ENCODE measurements at places on chromosomes 12 and 14.

DNA sequence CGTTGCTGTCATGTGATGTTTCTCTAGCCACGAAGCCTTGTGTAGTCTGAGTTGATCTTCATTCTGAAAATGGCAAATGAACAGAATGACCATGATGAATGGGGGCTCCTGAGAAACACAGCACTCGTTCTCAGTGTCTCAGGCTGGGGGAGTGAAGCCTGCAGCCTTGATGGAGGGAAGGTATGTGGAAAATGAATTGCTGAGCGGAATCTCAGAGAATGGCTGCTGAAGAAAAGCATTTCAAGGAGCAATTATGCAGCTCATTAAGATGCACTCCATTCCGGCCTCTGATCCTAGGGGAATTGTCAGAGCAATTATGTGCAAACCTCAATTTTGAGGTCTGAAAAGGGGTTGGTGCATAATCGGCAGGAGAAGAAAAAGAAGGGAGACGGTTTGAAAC, 167.1 kb downstream of the CHST11 start:
- no peak for DNase-seq

GRCh38 chr12:47740606-47741339, 15.5 kb upstream of the ENDOU start:
- no peak for DNase-seq

- DNase-seq = no peak
Measured at GRCh38 chr12:97347956-97348355, 114.6 kb upstream of the RMST start.

- no peak for DNase-seq
Measured at GRCh38 chr12:22334410-22335100, at the start of gene ST8SIA1. ST8SIA1 (minus strand) TSS chr12:22334707; CDS start chr12:22334232, 475 bp downstream.

GRCh38 chr14:39113685-39114072, 444 bp upstream of the GEMIN2 start:
- no peak for DNase-seq

- no peak for DNase-seq
Measured at GRCh38 chr14:64227856-64228255, 66.3 kb downstream of the ESR2 start.

GRCh38 chr12:126668538-126668937, 1598.4 kb upstream of the TMEM132C start:
- no peak for DNase-seq

DNA sequence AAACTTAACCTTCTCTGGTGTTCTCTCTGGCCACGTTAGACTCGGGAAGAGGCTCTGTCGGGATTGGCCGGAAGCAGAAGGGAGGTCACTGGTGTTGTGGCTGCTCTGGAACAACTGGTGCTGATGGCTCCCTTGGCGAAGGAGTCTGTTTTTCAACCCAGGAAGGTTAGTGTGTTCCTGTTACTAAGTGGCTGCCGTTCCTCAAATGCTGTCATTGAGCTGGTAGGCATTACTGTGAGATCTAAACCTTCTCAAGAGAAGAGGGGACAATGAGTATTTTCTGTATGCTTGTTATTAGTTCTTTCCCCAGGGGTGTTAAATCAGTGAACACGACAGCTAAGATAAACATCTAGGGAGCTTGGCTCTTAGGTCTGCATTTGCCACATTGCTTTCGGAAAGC, 18.3 kb downstream of the POP5 start:
- no peak for DNase-seq

DNA sequence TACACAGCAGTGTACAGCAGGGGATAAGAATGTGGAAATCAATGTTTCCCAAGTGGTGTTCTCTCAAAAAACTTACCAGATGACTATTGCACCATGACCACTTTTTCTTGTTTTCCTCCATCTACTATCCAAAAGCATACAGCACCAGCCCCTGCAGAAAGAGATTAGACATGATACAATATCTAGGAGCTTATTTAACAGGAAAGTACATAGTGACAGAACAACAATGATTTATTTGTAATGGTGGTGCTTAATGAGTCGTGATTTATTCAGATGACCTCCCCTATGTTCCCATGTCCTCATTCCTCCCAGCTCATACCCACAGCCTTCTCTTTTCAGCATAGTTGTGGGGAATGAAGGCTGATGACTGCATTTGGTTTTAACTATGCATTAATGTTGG, 413.6 kb downstream of the BTG1 start:
- DNase-seq = no peak

DNA sequence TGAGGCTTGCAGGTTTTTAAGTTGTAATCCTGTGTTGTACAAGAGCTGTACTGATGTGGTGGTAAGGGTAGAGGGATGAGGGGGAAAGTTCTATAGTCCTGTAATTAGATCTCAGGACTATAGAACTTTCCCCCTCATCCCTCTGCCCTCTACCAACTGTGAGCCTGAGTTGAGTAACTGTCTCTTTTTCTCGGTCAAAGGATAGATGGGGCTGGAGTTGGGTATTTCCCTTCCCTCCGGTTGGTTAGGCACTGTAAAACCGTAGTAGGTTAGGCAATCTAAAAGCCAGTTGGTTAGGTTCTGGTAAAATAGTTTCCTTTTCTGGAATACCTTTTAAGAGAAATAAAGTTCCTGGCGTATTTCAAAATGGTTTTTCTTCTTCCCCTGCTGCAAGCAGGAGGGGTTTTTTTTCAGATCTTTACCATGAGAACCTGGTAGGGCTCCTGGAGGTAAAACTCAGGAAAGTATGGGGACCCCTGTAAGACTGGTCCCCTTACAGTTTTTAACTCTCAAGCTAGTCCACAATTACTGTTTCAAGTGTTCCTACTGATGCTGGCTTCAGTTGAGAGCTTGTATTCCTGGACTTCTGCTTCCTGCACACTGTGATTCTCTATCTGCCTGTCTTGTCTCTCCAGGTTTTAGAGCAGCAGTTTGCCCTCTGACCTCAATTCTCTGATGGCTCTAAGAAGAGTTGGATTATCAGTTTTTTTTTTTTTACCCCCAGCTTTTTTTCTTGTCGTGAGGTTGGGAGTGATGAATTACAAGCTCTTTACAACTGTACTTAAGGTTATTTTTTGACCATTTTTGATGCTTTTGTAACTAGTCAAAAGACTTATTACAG, 58.7 kb downstream of the FUT8 start:
- DNase-seq = no peak

DNA sequence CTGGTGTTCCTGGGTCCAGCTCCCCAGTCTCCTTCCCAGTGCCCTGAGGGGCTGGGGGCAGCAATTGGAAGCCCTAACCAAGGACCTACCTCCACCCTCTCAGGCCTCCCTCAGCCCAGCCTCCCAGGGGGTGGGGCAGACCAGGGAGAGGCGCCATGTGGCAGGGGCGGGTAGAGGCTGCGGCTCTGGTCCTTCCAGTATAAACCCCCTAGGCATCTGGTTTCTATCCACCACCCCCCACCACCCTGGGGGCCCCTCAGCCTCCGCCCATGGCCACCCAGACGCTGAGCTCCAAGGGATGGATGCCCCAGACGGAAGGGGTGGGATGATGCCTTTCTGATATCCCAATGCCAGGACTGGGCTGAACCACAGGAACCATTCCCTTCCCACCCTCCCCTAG, 2.8 kb upstream of the SP7 start:
- DNase-seq = no peak

GRCh38 chr12:128286970-128287369, 20.0 kb downstream of the TMEM132C start:
- no peak for DNase-seq

DNA sequence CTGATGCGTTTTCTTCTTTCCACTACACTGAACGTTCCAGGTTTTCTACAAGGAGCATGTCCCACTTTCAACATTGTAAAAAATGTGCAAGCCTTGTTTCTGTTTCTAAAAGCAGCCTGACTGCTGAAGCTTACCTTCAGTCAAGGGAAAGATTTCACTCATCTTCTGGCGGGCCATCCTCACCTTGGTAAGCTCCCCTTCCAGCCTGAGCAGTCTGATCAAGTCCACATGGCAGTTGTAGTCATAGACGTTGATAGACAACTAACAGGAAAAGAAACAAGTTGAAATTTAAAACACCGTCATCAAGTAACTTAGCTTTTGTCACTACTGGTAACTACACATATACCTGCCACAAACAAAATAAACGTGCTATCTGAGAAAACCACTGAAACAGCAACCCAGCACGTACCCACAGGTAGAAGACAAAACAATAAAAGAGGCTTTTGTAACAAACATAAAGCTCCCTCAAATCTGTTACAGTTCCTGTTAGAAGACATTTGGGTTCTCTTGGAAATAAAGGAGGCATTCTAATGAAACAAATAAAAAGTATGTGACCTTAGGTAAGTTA, 11.9 kb downstream of the SART3 start:
- no peak for DNase-seq

DNA sequence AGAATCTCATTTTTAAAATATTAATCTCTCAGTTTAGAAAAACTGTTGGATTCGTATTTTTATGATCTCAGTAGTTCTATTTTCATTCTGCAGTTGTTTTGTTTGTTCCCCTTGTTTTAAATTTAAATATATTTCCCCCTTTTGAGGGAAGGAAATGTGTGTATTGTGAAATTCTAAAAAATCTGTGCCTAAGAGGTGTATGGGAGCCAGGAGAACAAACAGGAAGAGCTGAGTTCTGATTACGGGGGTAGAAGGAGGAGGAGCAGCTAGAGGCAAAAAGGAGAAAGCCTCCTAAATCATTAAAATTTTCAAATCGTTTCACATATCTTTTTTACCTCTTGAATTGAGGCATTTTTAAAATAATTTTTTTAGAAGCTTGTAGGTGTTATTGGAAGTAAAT, 2.3 kb downstream of the RDH12 start:
- DNase-seq = no peak

DNA sequence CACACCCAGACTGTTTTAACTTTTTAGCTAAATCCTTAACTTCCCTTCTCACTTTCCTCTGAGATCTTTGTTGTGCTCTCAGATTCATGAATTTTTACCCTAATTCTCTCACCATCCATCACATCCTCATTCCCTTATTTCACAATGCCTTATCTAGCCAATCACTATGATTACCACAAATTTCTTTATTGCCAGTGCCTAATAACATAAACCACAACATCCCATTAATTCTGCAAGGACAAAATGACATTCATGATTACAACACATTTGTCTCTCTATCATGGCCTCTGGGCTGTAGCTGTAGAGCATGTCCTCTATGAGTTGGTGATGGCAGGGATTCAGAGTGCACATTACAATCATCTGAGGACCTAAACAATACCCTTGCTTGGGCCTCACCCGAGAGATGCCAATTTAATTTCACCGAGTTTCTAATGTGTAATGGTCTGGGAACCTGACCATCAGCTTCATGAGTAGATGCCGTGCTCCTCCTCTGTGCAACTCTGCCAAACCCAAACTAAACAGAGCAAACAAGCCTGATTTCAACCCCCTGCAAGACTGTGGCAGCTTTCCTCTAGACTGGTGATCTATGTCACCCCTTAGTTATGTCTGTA, 99.3 kb downstream of the SPTSSA start:
- no peak for DNase-seq

GRCh38 chr12:38490941-38491340, 174.4 kb downstream of the ALG10B start:
- no peak for DNase-seq

DNA sequence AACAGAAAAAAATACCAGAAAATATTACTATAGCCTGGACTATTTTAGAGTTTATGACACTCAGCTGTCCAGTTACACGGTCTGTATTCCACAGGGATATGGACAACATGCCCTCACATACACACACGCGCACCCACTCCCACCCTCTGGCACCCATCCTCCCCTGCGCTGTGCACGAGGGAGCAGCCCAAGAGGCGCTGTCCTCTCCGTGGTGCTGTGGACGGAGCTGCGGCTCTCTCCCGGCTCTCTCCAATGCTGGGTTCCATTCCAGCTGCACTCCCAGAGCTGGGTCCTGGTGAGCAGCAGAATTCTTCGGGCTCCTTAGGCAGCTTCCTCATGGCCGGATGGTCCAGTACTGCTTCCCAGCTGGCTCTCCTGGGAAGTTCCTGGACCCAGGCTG, 6.0 kb upstream of the NGB start:
- no peak for DNase-seq

DNA sequence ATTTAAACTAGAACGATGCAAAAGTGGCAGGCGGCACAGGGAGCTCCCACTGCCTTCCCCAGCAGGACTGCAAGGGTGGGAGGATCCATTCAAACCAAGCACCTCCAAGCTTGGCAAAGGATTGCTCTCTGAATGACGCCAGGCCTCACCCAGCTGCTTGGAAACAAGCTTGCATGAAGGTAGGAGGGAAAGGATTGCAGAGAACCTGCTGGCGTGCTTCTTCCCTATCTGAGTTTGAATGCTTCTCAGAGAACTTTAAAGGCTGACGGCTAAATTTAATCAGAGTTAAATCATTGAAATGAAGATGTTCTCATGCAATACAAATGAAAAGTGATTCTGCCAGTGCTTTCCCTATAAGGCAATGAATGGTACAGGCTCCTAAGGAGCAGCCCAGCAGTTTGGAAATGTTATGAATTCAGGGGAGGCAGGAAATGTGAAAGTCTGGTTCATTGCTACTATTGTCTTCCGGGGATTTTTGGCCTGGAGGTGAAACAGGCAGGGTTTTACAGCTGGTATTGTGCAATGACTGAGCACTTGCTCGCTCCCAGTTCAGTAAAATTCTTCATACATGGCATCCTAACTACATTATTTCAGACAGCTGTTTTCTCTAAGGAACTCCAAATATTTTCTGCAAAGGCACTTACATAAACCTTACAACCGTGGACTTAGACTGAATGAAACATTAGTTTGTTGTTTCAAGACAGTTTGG, 31.9 kb upstream of the DUSP6 start:
- DNase-seq = no peak

GRCh38 chr14:69670093-69670492, 58.7 kb downstream of the SUSD6 start:
- DNase-seq = no peak

DNA sequence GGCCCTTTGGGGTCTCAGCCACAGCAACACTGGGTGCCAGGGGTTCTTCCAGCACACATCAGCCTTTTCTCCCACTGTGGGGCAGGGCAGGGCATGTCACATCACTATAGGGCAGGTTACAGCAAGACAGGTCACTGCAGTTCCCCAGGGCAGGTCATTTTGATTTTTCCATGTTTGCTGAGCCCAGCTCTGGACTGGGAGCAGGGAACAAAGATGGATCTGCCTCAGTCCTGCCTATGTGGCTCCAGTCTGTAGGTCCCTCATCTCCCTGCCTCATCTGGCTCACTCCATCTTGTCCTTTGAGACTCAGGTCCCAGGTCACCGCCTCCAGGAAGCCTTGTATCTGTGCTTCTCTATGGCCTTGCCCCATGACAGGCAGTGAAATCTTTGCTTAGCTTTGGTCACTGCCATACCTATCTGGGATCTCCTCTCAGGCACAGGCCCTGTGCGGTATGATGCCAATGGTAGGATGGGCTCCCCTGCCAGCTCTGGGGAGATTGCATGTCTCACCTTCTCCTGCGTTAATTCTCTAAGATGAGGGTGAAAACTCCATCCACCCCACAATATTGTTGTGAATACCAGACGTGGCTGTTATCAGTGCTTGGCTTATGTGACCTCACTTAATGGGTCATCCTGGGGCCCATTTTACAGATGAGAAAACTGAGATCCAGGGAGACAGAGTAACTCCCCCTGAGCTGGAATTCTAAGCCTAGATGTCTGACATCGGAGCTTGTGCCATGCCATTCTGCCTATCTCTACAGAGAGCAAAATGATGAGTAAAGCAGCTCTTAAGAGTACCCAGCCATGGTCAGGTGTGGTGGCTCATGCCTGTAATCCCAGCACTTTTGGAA, 1.5 kb downstream of the SERPINA6 start:
- DNase-seq = no peak

Data from DND-41 (cell line).